Uterine smooth muscle cell (primary cell): ENCODE measurements at places on chromosomes 6 and 20. TPM values are rescaled to one million over a fixed set of nuclear protein-coding genes. Genes with fewer than 3 reads are reported as not detected.

SPEF1 gene
- total RNA-seq, result 0.22 and 0.25 TPM in 2 replicates

LPA gene
- not detected in 2 replicates for total RNA-seq

ELOVL2 gene
- 0.11 TPM in 1 of 2 replicates, not detected in the other for total RNA-seq

SYTL3 gene
- total RNA-seq, result 2.2 and 2.8 TPM in 2 replicates

RHAG gene
- total RNA-seq, result not detected in 2 replicates

ZNF165 gene
- 0.25 and 0.77 TPM in 2 replicates for total RNA-seq

PPP1R3G gene
- total RNA-seq, result 2.8 and 2.9 TPM in 2 replicates

QRSL1 gene
- total RNA-seq, result 10.1 and 13.4 TPM in 2 replicates

TRIM10 gene
- 0.12 TPM in 1 of 2 replicates, not detected in the other for total RNA-seq

SLC32A1 gene
- total RNA-seq, result not detected in 2 replicates

PTGIS gene
- total RNA-seq, result 22.4 and 58.2 TPM in 2 replicates

GRM1 gene
- not detected in 2 replicates for total RNA-seq

TUBB2B gene
- total RNA-seq, result 0.89 and 4.2 TPM in 2 replicates

TNFRSF6B gene
- 57.4 and 110 TPM in 2 replicates for total RNA-seq

SLC22A16 gene
- total RNA-seq, result 0.11 TPM in 1 of 2 replicates, not detected in the other

HACE1 gene
- total RNA-seq, result 25.7 and 26.3 TPM in 2 replicates

ROMO1 gene
- total RNA-seq, result 162 and 235 TPM in 2 replicates

TAB2 gene
- total RNA-seq, result 20.3 and 25.9 TPM in 2 replicates

HCRTR2 gene
- not detected in 2 replicates for total RNA-seq

CLVS2 gene
- total RNA-seq, result 0.12 TPM in 1 of 2 replicates, not detected in the other

DEF6 gene
- 0.87 and 0.89 TPM in 2 replicates for total RNA-seq

PSORS1C2 gene
- total RNA-seq, result not detected in 2 replicates

GLP1R gene
- total RNA-seq, result not detected in 2 replicates

PTCHD4 gene
- 0.33 and 1.5 TPM in 2 replicates for total RNA-seq

NELFCD gene
- total RNA-seq, result 49.1 and 72.0 TPM in 2 replicates

SLC22A3 gene
- total RNA-seq, result 1.8 and 2.9 TPM in 2 replicates

OLIG3 gene
- not detected in 2 replicates for total RNA-seq

CRISP2 gene
- not detected in 2 replicates for total RNA-seq

TBC1D32 gene
- total RNA-seq, result 13.4 and 16.4 TPM in 2 replicates
